ENCODE measurements at places on chromosomes 16 and 17.

DNA sequence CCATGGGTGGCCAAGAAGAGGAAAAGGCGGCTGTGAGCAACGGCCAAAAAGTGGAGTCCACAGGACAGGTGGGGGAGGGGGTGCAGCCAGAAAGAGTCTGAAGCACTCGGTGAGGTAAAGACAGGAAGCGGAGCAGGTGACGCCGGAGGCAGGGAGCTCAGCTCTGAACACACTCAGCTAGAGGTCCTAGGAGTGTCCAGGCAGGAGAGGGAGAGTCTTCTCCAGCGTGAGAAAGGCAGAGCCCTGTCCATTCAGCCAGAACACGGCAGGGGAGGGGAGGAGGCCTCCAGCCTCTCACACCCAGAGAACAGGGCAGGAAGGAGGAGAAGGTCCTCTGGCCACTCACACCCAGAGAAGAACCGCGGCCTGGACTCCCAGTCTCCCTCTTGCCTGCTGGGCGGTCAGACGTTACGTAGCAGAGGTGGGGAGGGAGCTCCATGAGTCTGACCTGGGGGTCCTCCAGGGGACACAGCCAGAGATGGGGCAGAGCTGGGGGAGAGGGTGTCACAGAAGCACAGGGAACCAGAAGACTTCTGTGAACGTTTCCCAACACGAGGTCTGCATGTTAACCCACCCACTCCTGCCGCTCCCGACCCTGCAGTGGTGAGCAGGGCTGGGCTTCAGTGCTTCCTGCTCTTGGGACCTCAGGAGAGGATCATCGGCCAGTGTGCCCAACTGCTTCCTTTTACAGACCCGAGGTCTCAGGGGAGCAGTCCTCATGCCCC is 89.2 kb downstream of the ABR start:
- no peak for DNase-seq

DNA sequence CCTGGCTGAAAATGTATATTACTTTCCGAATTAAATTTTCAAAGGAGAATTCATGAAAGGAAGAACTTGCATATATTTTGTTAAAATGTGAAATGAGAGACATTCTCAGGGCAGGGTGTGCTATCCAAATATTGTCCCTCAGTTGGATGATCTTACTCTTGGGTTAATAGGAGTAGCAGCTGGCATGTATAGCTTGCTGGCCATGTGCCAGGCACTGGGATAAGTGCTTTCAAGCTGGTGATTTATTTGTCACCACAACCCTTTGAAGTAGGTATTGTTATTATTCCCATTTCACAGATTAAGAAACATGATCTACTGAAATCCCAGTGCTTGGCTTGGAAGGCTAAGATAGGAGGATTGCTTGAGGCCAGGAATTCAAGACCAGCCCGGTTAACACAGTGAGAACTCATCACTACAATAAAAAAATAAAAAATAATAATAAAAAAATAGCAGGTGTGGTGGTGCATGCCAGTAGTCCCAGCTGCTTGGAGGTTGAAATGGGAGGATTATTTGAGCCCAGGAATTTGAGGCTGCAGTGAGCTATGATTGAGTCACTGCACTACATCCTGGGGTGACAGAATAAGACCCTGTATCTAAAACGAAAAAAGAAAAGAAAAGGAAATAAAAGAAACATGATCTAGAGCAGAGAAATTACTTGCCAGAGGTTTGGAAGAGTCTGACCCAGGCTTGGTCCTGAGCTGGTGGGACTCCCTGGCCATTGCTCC is 11.6 kb upstream of the MPHOSPH6 start:
- no peak for DNase-seq

DNA sequence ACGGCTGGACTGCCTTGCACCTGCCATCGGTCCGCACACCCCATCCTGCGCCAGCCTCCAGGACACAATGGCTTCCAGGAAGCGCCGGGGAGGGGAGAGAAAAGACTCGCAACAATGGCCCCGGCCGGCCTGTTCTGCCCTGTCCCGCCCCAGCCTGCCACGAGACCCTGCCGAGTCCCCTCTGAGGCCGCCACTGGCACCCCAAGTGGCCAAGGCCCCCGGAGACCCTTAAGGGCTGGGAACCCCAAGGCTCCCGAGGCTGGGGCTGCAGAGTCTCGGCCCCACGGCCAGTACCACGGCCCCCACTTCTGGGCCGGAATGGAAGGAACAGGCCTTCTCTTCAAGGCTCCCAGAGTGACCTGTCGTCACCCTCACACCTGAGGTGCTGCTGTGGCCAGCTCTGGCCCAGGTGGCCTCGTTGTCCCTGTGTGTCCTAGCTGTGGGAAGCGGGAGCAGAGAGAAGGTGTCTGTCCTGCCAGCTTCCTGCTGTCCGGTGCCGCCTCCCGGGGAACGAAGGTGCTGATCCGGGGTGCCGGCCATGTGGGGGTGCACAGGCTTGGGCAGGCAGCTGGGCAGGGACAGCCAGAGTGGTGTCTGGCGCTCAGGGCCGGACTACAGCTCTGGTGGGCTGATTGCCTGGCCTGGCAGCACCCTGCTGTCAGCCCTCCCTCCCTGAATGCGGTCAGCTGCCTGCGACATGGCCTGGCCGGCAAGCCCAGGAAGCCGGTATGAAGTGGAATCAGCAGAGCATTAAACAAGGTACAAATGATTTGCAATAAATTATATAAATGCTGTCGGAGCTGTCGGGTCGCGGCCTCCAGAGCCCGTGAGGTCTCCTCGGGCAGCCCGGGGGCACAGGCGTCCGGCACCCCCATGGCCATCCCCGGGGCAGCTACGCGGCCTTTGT is 8.2 kb upstream of the CACNA1H start:
- DNase-seq, result no peak

GRCh38 chr16:14650629-14651028 is 17.9 kb downstream of the BFAR start:
- DNase-seq, result no peak

DNA sequence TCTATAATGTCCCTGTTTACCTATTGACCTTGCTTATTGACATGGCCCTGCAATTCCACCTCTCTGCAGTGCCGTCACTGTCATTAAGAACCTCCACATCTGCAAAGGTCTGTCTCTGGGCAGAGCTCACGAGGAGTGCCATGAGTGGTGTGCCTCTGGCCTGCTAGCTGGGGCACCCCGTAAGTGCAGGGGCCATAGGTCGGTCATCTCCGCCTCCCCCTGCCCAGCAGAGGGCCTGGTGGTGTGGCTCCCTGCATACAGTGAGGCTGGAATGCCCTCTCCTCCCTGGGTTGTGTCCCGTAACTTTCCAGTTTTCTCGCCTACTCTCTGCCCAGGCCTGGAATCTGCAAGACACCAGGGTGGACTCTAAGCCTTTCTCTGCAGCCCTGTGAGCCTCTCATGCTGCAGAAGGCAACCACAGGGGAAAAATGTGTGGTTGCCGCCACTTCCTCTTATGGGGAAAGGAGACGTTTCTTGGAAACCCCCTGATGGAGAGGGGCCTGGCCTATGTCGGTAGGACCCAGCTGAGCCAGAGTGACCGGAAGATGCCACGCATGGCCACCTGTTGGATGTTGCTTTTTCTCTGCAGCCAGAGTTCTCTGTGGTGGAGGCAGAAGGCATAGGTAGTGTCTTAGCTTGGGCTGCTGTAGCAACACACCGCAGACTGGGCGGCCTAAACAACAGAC is 2.7 kb upstream of the SNX20 start:
- no peak for DNase-seq

- no peak for DNase-seq
These were observed 7.0 kb upstream of the SPATA20 start for GRCh38 chr17:50539762-50540559.

DNA sequence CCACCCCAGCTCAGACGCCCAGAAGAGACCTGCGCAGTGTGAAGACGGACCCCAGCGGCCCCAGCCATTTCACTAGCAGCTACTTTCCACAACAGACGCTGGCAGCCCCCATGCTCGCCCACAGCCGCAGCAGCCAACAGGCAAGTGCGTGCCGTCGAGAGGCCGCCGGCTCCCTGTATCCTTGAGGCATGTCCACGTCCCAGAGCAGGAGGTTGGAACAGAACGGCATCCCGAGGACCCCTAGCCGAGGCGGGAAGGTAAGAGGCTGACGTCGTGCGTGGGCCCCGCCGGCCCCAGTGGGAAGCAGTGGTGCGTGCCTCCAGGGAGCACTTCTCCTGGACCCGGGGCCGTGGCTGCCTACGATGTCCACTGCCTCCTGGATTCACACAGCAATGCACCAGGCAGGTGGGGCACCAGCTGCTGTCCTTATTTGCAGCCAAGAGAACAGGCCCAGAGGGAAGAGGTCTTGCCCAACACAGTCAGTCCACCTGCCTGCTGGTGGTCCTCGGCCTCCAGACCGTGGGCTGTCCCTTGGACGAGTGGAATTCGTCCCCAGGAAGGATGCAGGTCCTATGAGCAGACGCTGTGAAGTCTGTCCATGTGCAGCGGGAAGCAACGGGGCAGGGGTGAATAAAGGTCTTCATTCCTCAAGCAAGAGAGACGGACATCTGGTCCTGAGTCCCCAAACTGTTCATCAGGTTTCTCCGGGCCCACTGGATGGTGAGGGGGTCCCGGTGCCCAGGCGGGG is 38.5 kb downstream of the SLC7A5 start:
- no peak for DNase-seq

GRCh38 chr16:89826531-89827382 is 1.5 kb upstream of the SPIRE2 start:
- DNase-seq, result no peak

DNA sequence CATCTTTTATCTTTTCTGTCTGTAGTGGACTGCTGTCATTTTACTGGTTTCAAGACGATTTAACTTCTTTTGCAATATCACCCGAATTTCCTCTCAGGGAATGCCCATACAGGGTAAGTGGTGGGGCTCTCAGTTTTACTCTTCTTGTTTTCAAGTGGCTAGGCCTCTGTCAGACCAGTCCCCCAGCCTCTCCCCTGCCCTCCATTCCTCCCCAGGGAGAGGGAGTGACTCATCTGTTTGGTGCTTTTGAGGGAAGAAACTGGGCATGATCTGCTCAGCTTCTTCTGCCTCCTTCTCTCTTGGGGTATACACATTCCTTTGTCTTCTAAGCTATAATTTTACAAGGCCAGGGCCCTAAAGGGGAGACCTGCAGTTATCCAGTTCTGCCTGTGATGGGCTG is 332.0 kb downstream of the CBLN1 start:
- DNase-seq, result no peak

DNA sequence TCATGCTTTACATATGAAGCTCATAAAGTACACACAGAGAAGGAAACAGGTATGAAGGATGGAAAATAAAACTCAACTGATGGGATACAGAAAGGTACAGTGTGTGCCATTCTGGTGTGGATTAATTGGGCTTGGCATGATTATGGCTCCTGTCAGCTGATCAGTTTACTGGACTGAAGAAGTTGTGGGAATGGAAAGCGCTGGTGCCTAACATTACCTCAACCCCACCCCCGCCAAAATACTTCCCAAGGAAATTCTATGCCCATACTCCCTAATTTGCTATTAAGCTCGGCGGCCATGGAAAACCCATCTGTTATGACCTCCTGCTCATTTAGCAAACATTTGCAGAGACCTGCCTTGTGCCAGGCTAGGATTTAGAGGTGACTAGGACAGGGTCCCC is 16.6 kb upstream of the PMFBP1 start:
- no peak for DNase-seq

GRCh38 chr17:41067281-41067680 is 1.6 kb upstream of the KRTAP2-4 start:
- no peak for DNase-seq

DNA sequence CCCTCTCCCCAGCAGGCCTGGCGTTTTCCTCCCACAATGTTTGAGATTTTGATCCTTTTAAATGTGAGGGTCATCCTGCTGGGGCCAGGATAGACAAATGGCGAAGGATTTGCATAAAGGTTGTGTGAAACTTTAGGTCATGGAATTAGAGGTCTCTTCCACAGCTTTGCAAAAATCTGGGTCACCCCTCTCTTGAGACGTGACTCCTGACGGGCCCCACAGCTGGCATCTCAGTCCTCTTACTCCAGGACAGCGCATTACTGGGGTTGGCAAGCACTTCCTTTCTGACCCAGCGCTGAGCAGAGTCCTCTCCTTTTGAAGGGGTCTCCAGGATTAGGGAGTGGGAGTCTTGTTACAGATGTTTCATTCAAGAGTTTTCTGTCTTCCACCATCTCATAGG is 7.4 kb downstream of the ZNF629 start:
- no peak for DNase-seq

DNA sequence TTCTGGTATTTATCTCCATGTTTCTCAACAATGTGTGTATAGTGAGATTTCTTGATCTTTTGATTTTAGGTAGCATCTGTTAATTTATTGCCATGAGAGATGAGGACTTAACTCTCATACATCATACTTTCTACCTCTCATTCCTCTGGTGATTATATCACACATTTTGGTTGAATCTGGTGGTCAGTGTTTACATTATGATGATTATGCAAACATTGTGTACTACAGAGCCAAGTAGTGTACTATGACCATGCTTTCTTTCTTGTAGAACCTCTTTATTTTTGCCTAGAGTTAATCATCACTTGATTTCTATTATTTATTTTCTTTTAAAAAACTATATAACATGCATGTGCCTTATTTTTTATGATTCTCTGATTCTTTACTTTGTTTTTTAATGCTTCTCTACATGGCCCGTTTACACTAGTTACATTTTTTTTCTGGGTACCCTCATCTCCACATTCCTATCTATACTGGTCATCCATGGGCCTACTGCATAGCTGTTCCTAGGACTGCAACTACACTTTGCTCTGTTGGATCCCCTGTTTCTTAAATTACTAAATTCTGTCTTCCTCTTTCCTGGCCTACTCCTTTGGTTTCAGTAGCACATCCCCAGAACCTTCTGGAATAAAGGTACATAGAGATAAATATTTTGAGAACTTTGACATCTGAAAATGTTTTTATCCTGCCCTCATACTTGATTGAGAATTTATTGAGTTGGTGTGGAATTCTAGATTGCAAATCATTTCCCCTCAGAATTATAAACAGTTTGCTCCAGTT is 63.0 kb upstream of the LRRC37A3 start:
- DNase-seq, result no peak

DNA sequence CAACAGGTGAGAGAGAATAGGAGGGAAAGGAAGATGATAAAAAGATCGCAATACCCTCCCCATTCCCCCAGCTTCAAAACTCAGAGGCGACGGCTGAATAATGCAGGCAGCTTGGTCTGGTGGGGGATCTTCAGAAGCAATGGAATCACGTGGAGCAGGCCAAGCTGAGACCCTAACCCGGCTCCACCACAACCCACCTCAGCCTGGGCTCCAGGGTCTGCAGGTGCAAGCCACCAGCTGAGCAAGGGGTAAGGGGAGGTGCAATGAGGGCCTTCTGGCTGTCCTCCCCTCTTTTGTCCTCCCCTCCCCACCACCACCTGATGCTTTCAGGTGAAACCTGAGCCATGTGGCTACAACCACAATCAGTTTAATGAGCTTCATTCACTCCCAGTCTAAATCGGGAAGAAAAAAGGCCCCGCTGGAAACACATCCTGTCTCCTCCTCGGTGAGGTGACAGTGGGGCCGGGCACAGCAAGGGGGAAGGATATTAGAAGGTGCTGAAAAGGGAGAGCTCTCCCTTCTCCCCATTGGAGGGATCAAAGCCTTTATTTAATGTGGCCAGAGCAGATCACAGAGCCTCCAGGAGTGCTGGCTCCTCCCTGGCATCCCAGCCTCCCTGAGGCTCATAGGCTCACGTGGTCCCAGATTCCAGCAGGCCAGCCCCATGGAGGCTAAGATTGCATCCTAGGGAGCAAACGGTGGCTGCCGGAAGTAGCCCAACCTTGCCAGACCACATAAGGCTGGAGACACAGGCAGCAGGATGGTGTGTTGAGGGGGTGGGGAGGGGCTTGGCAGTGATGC is 261.0 kb downstream of the SOX9 start:
- no peak for DNase-seq

Measured in posterior cingulate gyrus (tissue), 11 donors.